ENCODE measurements at places on chromosomes 12 and 14. TPM values are rescaled to one million over a fixed set of nuclear protein-coding genes. Genes with fewer than 3 reads are reported as not detected.

DNA sequence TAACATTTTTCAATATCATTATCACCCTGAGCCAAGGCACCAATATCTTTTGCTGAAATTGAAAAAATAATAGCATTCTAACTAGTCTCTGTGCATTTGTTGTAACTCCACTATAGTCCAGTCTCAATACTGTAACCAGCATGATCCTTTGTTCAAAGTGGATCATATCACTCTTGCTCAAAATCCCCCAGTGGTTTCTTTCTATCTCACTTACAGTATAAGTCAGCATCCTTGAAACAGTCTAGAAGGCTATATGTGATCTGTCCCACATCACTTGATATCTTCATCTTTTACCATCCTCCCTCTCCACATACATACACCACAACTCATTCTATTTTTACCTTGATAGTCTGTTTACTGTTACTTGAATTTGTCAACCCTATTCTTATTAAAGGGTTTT lies 435.7 kb downstream of the CCER1 start:
- DNase-seq, result no peak

GRCh38 chr14:79415726-79416125 lies 795.6 kb downstream of the DIO2 start:
- DNase-seq, result no peak

DNA sequence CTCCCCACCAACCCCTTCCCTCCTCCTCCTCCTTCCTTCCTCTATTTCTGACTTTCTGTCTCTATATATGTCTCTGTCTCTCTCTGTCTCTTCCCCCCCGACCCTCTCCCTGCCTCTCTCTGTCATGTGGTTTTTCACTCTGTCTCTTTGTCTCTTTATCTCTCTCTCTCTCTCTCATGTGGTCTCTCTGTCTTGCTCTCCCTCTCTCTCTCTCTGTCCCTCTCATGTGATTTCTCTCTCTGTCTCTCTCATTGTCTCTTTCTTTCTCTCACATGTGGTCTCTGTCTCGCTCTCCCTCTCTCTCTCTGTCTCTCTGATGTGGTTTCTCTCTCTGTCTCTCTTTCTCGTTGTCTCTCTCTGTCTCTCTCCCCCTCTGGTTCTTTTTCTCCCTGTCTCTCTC lies 59.3 kb downstream of the PHETA1 start:
- DNase-seq, result no peak

DNA sequence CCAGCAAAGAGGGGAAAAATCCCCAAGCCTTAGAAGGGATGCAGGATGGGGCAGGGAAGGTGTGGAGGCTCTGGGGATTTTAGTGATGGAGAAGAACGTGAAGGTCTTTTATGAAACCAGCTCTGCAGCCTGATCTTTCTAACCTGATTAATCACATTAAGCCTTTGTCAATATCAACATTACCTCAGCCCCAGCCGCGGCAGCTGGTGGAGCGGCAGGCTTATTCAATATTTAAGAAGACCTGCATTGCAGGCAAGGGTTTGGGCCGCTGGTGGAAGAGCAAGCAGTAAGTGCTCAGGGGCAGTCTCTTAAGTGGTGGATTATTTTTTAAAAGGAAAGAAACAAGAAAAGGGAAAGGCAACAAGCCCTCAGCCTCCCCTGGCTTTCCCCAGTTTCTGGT lies 16.6 kb downstream of the RPH3A start:
- no peak for DNase-seq

GRCh38 chr14:31950331-31950730 lies 126.8 kb upstream of the ARHGAP5 start:
- no peak for DNase-seq

Gene OR4E2
- not detected for total RNA-seq

All from PC-3 (cell line).